Neural crest cell (in vitro differentiated cells): ENCODE measurements at places on chromosomes 11 and 22. TPM values are rescaled to one million over a fixed set of nuclear protein-coding genes. Genes with fewer than 3 reads are reported as not detected.

CDON gene
- total RNA-seq: 21.3 and 22.1 TPM in 2 replicates

DNA sequence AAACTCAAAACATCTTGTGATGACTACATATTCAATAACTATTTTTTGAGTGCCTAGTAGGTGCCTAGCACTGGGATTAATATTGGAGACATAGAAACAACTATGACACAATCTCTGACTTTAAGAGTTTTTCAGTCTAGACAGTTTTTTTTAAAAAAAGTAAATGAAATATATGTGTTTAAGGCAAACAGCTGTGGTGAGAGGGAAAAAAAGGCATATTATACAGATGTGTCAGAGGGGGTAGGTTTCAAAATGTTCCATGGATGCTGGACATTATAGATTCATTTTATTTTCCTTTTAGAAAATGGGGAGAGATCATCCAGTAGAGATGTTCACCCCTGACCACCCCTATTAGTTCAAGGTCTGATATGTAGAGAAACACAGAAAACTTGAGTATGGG, 90.8 kb downstream of the LUZP2 start:
- H3K27ac ChIP-seq: no peak overlapping the region
- H3K36me3 ChIP-seq: no peaks in the 10 kb centered on the region
- no peaks in the 10 kb centered on the region for H3K4me1 ChIP-seq
- no peaks in the 10 kb centered on the region for H3K27me3 ChIP-seq
- H3K4me3 ChIP-seq: no peak overlapping the region
- no peak for DNase-seq

DNA sequence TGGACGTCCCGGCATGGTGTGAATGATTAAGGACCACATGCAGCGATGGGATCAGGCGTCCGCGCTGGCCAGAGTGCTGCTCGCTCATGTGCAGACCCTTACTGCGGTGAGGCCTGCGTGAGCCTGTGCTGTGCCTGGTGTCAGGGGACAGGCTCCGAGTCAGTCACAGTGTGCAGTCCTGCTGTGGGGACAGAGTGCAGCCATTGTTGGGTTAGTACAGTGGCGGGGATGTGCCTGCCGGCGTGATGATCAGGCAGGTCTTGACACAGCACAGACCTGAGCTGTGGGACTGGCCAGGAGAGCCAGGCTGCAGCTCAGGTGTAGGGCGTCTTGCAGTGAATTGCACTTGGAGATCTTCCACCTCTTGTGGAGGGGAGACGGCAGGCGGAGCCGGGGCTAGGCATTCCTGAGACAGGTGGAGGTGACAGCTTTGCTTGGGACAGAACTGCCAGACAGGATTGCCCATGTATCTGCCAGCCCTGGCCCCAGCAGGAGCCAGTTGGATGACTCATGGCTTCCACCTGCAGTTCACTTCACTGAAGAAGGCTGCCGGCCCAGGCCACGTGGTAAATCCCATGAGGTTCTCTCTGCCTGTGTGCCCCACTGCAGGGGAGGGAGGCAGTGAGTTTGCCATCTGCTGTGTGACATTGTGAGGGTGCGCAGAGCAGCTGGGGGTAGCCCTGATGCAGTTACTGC, 17.3 kb downstream of the TRMU start:
- H3K4me3 ChIP-seq: no peak overlapping the region
- no peak for DNase-seq
- H3K4me1 ChIP-seq: no peaks in the 10 kb centered on the region
- peaks cover 6% of the 10 kb centered on the region for H3K36me3 ChIP-seq
- peak overlapping the region; percentile 35 for H3K27ac ChIP-seq

GRCh38 chr11:69703768-69704507, at the start of gene FGF19:
Gene FGF19 (minus strand): TSS chr11:69704022. CDS start chr11:69703876, 146 bp downstream.
- DNase-seq: no peak
- H3K4me3 ChIP-seq: peak within 1 kb of the TSS; percentile 75
- H3K36me3 ChIP-seq: no peaks in the 10 kb centered on the region
- peaks cover 25% of the 10 kb centered on the region for H3K4me1 ChIP-seq
- H3K27me3 ChIP-seq: peaks cover 85% of the 10 kb centered on the region
- no peak within 1 kb of the TSS for H3K27ac ChIP-seq

- peaks cover 3% of the 10 kb centered on the region for H3K27me3 ChIP-seq
- no peak overlapping the region for H3K4me3 ChIP-seq
- no peak overlapping the region for H3K27ac ChIP-seq
- no peaks in the 10 kb centered on the region for H3K36me3 ChIP-seq
- H3K4me1 ChIP-seq: peaks cover 6% of the 10 kb centered on the region
Measured at GRCh38 chr11:45042560-45042959, 91.9 kb upstream of the TP53I11 start.

DNA sequence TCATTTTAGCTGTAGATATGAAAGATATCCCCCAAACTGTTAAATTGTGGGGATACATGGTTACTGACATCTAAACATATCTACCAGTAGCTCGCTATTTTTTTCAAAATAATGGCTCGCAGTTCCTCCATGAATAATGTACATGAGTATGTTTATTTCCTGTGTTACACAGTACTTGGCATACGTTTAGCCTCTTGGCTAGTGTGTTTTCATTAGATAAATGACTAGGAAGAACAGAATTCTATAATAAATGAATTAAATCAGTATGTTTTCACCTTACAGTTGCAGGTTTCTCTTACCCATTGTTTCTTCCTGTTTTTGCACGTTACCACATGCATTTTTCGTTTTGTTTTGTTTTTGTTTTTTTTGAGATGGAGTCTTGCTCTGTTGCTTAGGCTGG, 21.8 kb downstream of the RNF169 start:
- H3K27ac ChIP-seq: no peak overlapping the region
- no peak for DNase-seq
- H3K36me3 ChIP-seq: no peaks in the 10 kb centered on the region
- H3K27me3 ChIP-seq: no peaks in the 10 kb centered on the region

IL17REL gene
- total RNA-seq: 0.07 TPM in 1 of 2 replicates, not detected in the other
